ENCODE measurements at places on chromosomes 5 and 9. TPM values are rescaled to one million over a fixed set of nuclear protein-coding genes. Genes with fewer than 3 reads are reported as not detected.

The TSLP gene
- 0.35 TPM for total RNA-seq

The IL13 gene
- total RNA-seq = 2.8 TPM

- no peak for DNase-seq
Observed at GRCh38 chr5:73272351-73272750, 99.4 kb downstream of the TMEM174 start.

- no peak for DNase-seq
Observed at GRCh38 chr5:125607018-125607417, 816.2 kb upstream of the GRAMD2B start.

DNA sequence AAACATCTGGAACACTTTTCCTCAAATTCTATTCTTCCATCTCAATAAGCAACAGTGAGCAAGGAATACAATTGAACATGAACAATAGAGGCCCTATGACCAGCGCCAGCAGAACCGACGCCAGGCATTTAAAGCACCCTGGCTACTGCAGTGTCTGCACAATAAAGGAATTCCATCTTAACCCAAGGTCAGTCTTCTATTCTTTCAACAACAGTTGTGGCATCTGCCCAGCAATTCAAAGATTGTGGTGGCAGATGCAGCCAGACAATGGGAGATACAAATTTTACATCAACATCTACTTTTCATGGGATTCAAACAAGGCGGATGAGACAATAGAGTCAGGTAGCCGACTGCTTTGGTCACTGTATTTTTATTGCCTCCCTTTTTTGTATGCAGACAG, 65.9 kb downstream of the ELL2 start:
- no peak for DNase-seq

GRCh38 chr9:87855061-87855460, 27.6 kb upstream of the SPATA31E1 start:
- no peak for DNase-seq

- no peak for DNase-seq
Observed at GRCh38 chr5:131338051-131338453, 74.2 kb downstream of the CDC42SE2 start.

The TMOD1 gene
- total RNA-seq = 0.35 TPM

DNA sequence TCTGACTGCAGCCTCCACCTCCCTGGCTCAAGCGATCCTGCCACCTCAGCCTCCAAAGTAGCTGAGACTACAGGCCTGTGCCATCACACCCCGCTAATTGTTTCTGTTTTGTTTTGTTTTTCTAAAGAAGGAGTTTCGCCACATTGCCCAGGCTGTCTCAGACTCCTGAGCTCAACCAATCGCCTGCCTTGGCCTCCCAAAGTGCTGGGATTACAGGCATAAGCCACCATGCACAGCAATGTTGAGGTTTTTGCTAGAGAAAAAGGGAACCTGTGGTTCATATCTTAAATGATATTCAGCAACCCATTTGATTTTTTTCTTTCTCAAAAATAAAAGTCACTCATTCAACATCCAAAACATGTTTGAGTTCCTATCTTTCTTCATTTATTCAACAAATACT, 20.4 kb upstream of the DELE1 start:
- DNase-seq = no peak

DNA sequence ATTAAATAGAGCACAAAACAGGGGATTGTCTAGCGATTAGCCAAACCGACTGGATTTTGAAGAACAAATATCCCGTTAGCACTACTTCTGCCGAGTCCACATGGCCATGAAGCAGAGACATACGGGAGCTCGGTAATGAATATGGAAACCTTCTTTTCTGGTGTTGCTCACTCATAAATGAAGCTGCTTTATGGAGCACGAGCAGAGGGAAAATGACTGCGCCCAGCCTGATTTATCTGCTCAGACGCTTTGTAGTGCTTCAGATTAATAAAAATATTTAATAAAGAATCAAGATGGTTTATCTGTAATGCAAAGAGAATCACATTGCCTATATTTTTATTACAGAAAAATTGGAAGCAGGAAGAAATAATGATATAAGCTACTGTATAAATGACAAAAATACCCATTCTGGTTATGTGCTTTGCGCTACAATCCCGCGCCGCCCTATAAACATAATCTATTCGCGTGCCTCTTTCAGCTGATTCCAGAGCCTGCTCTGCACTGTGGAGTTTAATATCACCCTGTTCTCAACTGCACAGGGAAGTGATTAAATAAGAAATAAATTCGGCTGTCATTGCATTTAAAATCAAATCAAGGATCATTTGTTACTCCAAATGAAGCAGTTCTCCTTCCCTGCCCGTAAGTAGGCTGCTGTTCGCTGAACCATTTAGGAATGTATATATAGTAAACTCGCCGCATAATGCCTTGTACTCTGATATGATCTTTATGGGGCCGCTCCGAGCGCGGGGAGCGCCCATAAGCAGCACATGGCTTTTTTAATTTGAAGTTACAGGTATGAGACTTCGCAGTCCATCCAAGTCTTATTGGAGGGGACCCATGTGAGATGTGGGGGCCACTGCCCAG, 22.3 kb upstream of the UBAC1 start:
- no peak for DNase-seq

- peak; percentile 39 for DNase-seq
Observed at GRCh38 chr5:76818844-76819831, at the start of gene F2RL1. TSS of gene F2RL1 (plus strand) at chr5:76819030. CDS start at chr5:76819183, 153 bp downstream.

The ASS1 gene
- total RNA-seq = 3.3 TPM

- DNase-seq = no peak
Observed at GRCh38 chr9:92760070-92760469, 4.6 kb downstream of the BICD2 start.

- no peak for DNase-seq
Observed at GRCh38 chr5:150541397-150541675, 33.4 kb downstream of the NDST1 start.

The ARHGEF28 gene
- total RNA-seq = not detected

DNA sequence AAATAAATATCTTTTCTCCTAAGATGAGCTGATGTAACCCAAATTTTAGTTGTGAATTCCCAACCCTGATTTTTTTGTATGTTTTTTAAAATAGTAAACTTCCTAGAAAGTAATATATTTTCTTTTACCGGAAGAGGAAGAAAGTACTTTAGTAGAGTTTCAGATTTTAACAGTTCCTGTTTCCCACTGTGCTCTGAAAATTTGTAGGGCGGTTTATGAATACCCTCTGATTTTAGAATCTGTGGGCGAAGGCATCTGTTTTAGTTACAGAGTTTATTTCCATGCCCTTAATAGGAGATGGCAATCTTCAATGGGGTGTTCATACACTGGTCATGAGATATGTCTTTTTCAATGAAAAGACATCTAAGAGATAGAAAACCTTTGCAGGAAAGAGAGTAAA, 3.7 kb upstream of the HOMER1 start:
- no peak for DNase-seq

GRCh38 chr9:18045326-18045725, 428.6 kb upstream of the ADAMTSL1 start:
- no peak for DNase-seq

DNA sequence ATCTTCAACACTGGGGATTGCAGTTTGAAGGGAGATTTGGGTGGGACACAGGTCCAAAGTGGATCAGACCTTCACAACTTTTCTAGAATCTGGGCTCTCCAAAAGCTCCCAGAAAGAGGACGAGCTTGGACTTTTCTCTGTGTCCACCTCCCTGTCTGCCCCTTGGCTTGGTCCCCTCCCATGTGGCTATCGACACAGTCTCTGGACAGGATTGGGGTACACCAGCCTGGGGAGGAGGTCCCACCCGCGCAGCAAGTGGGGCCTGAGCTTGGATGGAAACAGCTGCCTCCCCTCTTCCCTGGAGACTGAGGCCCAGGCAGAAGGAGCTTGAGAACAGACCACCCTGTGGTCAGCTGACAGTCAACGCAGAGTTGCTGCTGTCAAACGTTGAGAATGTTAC, 84.6 kb upstream of the FCN1 start:
- no peak for DNase-seq

The SVEP1 gene
- not detected for total RNA-seq

GRCh38 chr5:107990881-107991810, 320.4 kb upstream of the EFNA5 start:
- DNase-seq = no peak

DNA sequence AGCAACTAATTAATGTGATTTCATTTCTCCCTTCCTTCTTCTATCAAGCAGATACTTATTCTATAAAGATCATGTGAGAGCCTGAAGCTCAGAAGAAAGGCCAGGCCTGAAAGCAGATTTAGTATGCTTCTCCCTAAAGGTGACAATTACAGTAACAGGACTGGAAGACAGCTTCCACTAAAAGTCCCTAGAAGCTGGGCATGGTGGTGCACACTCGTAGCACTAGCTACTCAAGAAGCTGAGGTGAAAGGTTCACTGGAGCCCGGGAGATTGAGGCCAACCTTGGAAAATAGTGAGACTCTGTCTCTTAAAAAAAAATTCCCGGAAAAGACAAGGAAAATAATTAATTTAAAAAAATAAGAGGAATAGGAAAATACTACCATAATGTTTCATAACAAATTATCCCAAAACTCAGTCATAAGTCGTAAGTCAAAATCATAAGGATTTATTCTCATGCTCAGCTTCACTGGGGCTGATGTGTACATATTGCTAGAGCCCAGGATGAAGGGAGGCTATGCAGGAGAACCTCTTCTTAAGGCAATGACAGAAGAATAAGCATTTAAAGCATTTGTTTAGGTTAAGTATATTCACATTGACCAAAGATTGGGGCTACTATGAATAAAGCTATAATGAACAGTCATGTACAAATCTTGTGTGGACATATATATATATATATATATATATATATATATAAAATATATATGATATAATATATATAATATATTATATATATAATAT, 210.8 kb upstream of the SMARCA2 start:
- peak; percentile 9 for DNase-seq

DNA sequence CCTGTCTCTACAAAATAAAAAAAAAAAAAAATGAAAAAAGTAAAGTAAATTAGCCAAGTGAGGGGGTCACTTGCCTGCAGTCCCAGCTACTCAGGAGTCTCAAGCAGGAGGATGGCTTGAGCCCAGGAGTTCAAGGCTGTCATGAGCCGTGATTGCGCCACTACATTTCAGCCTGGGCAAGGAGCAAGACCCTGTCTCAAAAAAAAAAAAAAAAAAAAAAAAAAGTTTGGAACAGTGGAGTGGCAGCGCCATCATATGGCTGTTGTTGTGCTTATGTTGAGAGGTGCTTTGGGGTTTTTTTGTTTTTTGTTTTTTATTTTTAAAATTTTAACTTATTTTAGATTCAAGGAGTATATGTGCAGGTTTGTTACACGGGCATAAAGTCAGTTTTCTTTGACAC, 3.6 kb downstream of the BRIX1 start:
- no peak for DNase-seq

- no peak for DNase-seq
Observed at GRCh38 chr5:176779537-176779936, 30.8 kb upstream of the UNC5A start.

The ADGRV1 gene
- total RNA-seq = not detected

GRCh38 chr9:89994988-89995613, 390.3 kb downstream of the GADD45G start:
- no peak for DNase-seq

The LTC4S gene
- 1.4 TPM for total RNA-seq

The MYOZ3 gene
- not detected for total RNA-seq

- no peak for DNase-seq
Observed at GRCh38 chr9:136174779-136175615, 29.9 kb downstream of the LHX3 start.

The ANKRD55 gene
- total RNA-seq = 11.9 TPM

The INSL4 gene
- total RNA-seq = not detected

The CXXC5 gene
- total RNA-seq = 0.99 TPM

- no peak for DNase-seq
Observed at GRCh38 chr9:80059979-80060378, 488.2 kb downstream of the TLE4 start.

DNA sequence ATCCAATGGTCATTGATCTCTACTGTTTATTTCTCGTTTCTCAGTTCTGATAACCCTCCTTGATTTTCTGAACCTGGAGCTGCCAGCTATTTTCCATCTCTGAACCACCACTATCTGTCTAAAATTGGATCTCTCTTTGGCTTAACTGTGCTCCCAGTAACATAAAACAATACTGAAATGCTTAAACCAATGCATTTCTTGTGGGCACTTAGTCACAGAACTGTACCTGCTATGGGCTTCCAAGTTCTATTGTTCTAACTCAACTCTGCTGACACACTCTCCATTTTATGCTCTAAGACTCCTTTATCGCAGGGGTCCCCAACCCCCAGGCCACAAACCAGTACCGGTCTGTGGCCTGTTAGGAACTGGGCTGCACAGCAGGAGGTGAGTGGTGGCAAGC, 120.6 kb downstream of the LHFPL2 start:
- DNase-seq = no peak

DNA sequence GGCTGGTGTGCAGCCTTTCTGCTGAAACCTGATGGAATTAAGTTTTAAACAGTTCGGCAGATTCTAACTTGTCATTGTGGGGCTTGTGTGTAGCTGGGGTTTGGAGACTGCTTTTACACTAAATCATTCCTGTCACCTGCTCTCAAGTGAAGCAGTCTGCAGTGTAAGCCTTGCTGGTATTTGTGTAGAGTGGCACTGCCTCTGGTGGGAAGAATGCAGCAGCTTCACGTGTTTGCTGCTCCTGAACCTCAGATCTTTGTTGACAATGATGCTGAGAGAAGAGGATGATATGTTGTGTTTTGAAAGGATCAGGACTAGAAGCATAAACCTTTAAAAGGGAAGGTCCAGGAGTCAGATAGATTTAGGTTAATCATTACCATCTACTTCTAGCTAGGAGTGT, 88.1 kb downstream of the KDM4C start:
- no peak for DNase-seq

DNA sequence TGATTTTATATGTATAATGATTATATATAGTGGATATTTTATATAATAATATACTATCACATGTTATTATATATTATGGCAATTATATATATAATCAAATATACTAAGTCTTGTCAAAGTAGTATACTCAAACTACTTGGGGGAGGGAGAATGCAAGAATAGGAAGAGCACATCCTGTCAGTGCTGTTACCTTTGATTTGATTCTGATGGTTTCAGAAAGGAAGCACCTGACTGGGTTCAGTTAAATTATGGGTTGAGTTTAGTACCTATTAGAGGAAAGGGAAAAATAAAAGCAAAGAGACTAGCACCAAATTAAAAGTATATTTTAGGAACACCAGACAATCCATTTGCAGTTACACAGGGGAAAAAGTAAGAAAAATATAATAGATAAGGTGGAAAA, 107.6 kb downstream of the GRIA1 start:
- DNase-seq = no peak

The NOTCH1 gene
- 74.4 TPM for total RNA-seq

DNA sequence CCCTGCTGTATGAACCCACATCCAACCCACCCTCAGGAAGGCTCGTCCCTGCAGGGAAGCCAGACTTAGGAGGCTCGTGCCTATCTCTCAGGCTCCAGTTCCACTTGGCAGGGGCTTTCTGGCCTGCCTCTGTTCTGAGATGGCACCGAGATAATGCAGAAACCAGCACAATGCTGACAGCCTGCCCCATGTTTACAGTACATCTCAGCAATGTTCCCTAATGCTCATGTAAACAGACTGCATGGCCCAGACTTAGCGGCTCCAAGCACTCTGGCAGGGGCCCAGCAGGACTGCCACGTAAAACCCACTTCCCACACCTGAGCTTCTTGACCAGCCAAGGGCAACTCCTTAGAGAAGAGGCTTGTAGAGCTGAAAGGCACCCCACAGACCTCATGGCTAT, 499.5 kb upstream of the BRINP1 start:
- no peak for DNase-seq

Measured in activated CD4-positive, alpha-beta T cell treated with anti-CD3 and anti-CD28 coated beads, Interleukin-2, amount 10 ng/mL, durations not matched to agents 7 days and 5 days (primary cell).